DND-41 (cell line): ENCODE measurements at places on chromosomes 11 and 22.

DNA sequence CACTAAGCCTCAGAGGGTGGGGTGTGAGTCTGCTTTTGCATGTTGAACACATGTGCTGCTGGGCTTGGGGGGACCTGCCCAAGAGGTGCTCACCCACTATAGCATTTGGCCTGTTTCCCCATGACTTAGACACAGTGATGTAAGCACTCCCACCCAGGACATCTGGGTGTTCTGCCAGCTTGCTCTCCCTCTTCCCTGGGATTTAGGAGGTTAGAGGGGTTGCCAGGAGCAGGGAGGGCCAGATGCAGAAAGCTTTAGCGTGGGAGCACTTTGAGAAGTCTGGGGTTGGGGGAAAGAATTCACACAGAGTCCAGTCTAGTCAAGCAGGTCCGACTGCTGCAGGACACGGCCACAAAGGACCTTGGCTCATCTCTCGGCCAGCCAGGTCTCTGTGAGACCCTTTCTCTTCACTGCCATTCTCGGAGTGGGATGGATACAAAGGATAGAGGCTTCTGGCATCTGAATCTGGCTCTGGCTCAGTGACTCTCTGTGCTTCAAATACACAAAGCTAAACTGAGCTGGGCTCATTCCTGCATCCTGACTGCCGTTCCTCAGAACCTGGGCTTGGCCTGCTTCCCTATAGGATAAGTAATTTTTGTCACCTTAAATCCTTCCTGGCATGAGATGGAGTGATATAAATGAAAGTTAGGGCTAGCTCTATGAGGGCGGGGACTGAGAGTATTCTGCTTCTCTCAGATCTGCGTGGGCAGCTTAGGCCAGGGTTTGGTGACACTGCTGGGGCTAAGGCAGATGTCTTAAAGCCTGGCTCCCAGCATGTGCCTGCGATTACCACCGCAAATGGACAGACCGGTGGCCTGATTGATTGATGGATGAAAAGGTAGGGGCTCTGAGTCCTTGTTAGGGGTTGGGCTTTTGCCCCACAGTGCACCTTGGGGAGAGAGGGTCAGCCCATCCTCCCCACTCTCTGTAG lies 14.5 kb downstream of the USP2 start:
- no peak for DNase-seq

GRCh38 chr11:2927851-2928604 lies 1.2 kb downstream of the PHLDA2 start:
- DNase-seq, result no peak

GRCh38 chr11:65432686-65433582 lies 10.3 kb downstream of the NEAT1 start:
- DNase-seq, result no peak

DNA sequence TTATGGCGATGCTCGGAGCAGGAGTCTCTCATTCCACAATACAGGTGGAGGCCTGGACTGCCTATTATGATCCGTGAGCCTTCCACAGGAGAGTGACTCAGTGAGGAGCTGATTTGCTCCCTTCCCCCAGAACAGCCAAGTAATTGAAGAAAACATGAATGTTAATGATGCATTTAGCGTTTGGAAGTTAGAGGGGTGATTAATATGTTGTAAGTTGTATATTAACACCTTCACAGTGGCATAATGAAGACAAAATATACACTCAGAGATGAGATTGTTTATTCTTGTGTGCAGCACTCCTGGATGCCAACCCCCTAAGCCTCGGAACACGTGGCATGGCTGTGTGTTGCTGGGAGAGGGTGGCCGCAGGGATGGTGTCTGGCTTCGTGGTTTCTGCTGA lies 98.6 kb downstream of the GRIK4 start:
- DNase-seq, result no peak

DNA sequence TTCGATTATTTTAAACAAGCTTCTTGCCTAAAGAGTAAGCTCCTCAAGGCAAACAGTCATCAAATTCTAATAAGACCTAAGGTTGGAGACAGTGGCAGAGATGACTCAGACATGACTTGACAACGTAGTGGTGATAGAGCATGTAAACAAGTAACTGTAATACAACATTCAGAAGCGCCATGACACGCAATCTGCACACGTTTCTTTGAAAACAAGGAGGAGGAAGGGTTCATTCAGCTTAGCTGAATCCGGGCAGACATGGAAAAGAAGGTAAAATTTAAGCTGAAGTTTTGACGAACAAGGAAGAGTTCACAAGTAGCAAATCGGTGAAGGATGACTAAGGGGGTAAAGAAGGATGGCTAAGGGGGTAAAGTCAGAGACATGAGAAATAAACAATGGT lies 152.4 kb upstream of the ZC3H12C start:
- no peak for DNase-seq

DNA sequence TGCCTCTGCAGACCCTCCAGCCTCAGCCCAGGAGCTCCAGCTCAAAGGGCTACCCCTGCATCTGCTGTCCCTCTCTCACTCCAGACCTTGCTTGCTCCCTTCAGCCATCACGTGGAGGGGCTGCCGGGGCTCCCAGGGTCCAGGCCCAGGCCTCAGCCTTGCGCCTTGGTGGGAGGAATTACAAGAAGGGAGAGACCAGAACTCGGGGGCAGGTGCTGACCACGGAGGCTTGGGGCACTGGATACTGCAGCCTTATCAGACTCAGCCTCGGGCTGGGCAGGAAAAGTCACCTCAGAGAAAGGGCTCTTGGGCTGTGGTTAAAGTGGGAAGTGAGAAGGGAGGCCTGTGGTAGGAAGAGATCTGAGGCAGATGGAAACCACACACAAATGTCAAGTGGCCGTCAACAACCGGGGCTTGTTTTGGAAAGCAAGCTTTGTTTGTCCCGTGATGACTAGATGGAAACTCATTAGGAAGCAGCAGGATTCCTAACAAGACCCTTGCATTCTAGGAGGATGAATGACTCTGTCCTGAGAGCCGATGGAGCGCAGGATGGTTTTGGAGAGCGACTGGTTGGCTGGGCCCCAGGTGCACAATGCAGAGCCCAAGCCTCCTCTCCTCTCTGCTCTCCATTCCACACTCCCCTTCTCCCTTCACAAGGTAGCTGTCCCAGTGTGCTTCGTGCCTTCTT lies 1321.7 kb downstream of the TBC1D22A start:
- peak; percentile 63 for DNase-seq

- DNase-seq, result no peak
These were observed 148.3 kb downstream of the TEAD1 start for GRCh38 chr11:12822392-12823022.

GRCh38 chr22:39839204-39839603 lies 54.4 kb downstream of the ENTHD1 start:
- no peak for DNase-seq

GRCh38 chr22:19483481-19484244 lies 3.9 kb downstream of the CDC45 start:
- DNase-seq, result no peak

- no peak for DNase-seq
These were observed 7.1 kb downstream of the CD44 start for GRCh38 chr11:35146074-35146521.
